ENCODE measurements at places on chromosomes 6 and 20.

- no peak for DNase-seq
Measured at GRCh38 chr20:24465730-24466129, 3.7 kb upstream of the SYNDIG1 start.

GRCh38 chr6:86686496-86686895 is 250.8 kb upstream of the HTR1E start:
- no peak for DNase-seq

- DNase-seq: no peak
Measured at GRCh38 chr6:150659046-150659763, 59.5 kb downstream of the PLEKHG1 start.

- no peak for DNase-seq
Measured at GRCh38 chr20:62787866-62788265, 8.4 kb upstream of the MRGBP start.

- no peak for DNase-seq
Measured at GRCh38 chr6:148840256-148840655, 93.4 kb downstream of the UST start.

GRCh38 chr6:25027221-25027916 is 91.6 kb upstream of the RIPOR2 start:
- peak; percentile 77 for DNase-seq

GRCh38 chr6:37840940-37841300 is 21.4 kb downstream of the ZFAND3 start:
- DNase-seq: peak; percentile 29

- DNase-seq: no peak
Measured at GRCh38 chr20:40274912-40275533, 414.0 kb downstream of the MAFB start.

DNA sequence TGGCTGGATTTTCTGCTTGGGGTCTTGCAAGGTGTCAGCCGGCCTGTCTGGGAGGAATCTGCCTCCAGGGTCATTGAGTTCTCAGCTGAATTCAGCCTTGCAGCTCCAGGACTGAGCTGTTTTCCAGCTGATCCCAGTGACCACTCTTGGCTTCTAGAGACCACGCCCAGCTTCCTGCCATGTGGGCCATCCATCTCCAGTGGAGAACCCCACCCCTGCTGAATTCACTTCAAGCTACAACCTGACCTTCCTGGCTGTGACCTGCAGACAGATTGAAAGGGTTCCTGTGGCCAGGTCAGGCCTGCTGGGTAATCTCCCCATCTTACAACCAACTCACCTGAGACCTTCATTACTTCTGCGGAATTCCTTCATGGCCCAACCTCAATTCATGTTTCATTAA is 26.5 kb upstream of the SYNDIG1 start:
- no peak for DNase-seq

GRCh38 chr6:146357578-146358430 is 185.8 kb upstream of the RAB32 start:
- no peak for DNase-seq

GRCh38 chr6:72037006-72037405 is 150.7 kb downstream of the RIMS1 start:
- DNase-seq: no peak

DNA sequence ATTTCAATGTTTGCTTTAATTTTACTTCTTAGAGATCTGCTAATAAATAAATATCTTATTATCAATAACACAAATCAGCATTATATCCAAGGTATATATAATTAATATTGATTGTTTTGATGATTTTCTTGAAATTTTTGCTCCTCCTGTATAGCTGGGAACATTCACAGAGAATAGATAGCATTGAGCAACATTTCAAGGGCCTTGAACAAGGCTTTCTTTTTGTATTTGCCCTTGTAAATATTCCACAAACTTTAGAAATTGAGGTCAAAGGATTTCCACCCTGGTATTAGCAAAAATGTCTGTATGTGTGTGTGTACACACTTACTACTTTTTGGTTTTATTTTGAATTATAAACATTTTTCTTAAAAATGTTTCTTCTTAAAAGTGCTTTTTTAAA is 205.6 kb downstream of the EYA4 start:
- DNase-seq: no peak

DNA sequence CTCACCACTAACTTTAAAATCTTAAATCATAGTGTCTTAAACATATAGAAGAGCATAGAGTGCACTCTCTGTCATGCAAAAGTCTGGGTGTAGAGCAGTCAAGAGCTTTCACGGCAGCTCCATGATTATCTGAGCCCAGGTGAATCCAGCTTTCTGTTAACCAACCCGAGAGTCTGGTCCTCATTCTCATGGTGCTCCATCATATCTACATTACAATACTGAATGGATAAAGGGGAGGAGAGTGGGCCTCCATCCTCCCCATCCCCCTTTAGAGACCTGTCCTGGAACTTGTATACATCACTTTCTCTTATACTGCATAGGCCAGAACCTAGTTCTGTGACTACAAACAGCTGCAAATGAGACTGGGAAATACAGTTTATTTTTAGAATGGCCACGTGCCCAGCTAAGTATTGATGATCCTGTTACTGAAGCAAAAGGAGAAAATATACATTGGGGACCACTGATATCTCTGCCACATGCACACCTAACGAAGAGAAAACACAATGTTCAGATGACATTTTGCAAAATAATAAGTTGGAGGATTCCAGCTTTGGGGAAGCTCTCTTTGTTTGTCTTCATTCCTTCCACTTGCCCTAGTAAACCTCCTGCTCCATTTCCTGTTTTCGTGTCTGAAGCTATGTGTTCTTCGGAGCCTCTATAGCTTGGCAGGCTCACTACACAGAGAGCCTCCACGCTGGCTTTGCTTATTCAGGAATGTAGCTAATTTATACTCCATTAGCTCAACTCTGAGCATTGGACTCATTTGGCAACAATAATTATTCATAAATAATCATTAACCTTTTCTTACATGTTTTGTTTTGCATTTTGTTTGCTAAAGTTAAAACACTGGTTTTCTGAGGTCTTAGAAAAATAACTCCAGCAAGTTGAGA is 110.1 kb downstream of the IYD start:
- DNase-seq: no peak

- no peak for DNase-seq
Measured at GRCh38 chr6:145669627-145670034, 65.7 kb downstream of the EPM2A start.

DNA sequence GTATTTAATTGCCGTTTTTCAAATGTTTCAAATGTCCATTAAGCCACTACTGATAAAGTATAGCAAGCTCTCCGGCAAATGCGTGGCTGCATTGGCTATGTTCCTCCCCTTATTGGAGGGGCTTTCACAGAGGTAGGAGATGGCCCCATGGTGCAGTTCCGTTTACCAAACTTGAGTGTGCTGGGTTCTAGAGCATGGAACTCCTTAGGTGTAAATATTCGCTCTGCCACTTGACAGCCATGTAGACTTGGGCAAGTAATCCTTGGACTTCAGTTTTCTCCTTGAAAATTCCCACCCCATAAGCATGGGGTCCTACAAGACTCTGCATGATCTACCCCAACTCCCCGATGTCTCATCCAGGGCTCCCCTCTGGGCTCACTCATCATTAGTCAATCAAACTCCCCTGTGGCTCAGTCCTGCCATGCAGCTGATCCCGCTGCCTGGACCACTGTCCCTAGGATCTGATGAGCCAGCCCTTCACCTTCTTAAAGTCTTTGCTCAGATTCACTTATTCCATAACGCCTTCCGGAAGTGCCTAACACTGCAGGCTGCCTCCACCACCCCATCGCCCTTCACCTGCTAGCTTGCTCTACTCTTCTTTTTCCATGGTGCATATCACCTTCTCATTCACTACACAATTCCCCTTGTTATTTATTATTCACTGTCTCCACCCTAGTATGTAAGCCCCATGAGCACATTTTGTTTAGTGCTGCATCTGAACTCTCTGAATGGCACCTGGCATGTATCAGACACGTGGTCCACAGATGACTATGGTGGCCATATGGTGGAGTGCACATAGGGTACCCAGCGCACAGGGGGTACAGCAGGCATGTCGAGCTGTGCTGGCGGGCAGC is 18.8 kb downstream of the PRR18 start:
- DNase-seq: no peak

DNA sequence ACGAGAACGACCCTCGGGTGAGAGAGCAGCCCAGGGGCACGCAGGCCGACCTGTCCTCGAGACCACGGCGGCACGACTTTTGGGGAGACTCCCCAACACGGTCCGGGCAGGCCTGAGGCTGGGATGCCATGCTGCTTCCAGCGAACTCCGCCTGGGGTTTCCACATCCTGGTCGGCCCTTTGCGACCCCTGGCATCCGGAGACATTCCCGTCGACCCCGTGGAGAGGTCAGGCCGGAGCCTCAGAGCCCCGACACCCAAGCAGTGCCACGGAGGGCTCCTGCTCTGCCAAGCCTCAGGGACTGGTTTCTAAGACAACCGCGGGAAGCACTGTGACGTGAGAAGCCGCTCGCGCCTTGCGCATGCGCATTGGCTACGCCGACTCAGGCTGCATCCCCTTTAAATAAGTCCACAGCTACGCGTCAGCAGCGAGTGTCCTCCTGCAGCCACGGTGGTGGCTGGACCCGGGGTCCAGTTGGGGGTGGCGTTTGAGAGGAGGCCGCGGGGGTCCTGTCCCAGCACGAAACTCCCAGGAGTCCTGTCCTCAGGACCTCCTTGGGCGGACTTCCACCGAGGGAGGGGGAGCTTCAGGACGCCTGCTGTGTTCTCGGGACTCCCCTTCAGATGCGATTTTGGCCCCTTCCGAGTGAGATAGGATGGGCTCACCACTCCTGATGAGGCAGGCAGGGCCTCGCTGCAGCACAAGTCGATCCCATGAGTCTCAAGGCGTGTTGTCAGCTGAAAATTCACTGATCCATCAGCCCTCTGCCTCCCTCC is 1089.3 kb upstream of the DEFB115 start:
- no peak for DNase-seq

- DNase-seq: no peak
Measured at GRCh38 chr6:156306531-156306930, 470.6 kb upstream of the ARID1B start.

GRCh38 chr6:7258231-7258763 is 54.7 kb downstream of the SSR1 start:
- no peak for DNase-seq

GRCh38 chr6:108902382-108902792 is 54.2 kb downstream of the ARMC2 start:
- DNase-seq: no peak

GRCh38 chr6:167079853-167080297 is 43.0 kb upstream of the CCR6 start:
- DNase-seq: peak; percentile 69

DNA sequence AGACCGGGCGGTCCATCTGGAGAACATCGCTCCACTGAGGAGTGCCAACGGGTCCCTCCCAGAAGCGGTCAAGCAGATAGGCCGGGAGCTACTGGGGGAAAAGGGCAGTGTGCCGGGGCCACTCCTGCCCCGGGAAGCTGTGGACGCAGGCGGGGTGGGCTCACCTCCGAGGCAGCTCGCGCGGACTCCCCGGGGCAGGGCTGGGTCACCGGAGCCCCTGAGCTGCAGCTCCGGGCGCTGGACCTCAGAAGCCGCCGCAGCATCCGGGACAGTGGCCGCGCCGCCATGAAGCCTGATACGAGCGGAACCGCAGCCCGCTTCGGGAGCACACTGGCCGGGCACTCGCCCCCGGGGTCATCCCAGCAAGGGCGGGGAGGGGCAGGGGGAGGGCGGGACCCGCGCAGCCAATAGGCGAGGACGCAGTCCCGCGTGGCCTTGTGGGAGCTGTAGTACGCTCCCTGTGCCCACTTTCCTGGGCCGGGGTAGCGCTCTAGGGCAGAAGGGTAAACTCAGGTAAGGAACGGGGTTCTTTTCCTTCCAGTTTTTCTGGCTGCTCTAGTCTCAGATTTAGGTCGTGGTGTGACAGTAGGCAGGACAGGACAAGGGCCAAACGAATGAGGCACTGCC is at the start of gene MOCS1:
Gene MOCS1, minus strand, starts transcription at position 332 of the 627 bp plus-strand sequence. Its CDS starts 45 bp downstream, at position 287.
- DNase-seq: no peak

DNA sequence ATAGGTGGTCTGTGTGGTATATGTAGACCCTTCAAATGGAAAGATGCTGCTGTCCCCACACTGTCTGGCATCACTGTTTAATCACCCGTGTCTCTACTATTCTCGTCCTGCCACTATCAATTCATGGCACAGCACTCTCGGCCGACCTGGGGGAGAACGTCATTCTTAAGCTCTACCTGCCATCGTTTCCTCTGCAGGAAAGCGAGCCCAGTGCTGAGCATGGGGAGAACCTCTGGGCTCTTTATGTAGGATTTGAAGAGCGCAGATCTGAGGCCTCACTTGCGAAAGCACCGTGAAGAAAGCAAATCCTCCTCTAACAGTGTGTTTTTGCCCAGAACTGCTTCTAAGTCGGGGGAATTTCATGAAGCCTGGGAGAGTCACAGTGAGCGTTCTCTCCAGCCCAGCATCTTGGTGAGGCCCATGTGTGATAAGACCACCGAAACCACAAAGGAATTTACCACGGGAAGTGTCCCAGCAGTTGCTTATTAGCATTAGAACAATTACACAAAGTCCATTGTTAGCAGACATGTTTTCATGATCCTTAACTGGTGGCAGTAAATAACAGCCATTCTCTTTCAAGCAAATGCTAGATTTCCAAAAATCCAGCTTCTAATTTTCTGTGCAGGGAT is 124.3 kb downstream of the SCML4 start:
- no peak for DNase-seq

GRCh38 chr6:116411284-116411623 is 40.5 kb downstream of the DSE start:
- DNase-seq: no peak

DNA sequence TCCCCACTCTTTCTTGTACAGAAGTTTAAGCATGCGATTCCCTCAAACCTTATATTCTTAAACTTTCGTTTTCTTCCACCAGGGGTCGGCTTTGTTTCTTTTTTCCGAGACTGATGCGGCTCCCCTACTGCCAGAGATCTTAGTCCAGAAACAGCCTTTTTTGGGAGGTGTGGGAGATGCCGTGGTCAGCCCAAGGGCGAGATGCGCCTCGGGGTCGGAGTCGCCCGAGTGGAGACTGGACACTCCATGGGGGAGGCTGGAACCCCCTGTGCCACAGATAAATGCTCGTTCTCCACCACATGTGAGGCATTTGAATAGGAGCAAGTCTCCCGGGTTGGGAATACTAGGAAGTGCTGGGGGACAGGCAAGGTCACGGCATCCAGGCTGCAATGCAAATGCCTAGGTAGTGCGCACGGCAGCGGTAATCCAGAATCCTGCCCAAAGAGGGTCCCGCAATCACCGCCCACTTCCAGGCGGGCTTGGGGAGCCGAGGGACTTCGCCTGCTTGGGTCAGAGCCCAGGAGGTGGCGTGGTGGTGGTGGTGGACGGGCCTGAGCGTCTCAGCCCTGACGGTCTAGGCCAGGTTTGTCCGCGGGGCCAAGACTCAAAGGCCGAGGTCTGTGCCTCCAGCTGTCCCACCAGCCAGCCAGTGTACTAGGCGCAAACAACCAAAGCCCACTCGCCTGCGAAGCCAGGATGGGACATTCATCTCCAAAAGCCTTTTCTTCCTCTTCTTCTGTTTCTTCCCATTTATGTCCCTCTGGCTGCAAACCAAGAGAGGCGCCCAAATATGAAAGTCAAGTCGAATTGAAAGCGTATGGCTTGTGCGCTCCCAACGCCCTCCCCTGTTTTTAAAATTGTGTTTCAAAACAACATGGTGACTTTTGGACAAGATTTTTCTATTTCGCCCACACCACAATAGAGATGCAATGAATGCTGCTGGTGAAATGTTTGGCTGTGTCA is 39.3 kb upstream of the OSTM1 start:
- DNase-seq: peak; percentile 61

GRCh38 chr20:49445176-49445575 is 37.3 kb downstream of the KCNB1 start:
- no peak for DNase-seq

- DNase-seq: no peak
Measured at GRCh38 chr6:170132011-170132521, 158.8 kb downstream of the DLL1 start.

All from GM13977 (cell line).